ENCODE measurements at places on chromosomes 5 and 9.

GRCh38 chr5:52760695-52761366 lies 26.9 kb upstream of the ITGA1 start:
- DNase-seq: no peak

DNA sequence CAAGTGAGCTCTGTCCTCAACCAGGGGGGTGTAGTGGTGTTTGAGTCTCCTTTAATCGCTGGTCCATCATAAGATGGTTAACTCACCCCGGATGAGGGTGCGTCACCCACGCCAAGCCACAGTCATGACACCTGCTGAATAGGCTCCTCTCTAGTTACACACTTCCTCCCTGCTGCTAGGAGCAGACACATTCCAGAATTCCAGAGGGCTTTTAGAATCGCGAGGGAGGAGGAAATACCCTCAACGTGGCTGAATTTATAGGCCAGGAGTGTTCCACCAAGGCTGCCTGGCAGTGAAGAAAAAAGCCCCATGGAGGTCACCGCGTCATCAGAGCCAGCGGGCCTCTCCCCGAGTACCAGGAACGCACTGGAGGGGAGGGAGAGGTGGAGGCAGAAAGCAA lies 5.1 kb downstream of the GLRX start:
- DNase-seq: peak; percentile 59

- DNase-seq: no peak
Observed at GRCh38 chr5:89869346-89869745, 540.2 kb downstream of the CETN3 start.

- DNase-seq: no peak
Observed at GRCh38 chr9:114856942-114857315, 51.1 kb upstream of the TNFSF15 start.

DNA sequence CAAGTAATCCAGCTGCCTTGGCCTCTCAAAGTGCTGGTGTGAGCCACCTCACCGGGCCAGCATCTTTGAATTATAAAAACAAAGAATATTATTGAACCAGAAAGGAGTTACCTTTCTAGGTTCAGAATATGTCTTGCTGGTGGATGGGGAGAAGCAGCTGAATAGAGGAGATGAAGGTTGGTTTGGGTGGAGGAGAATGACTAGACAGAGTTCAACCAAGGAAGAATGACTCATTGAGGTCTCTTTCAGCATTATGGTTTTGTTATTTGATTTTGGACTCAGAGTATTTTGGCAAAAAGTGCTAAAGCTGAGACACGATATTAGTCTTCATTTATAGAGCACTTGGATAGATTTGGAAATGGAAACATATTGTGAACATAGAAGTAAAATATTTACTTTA lies 75.2 kb upstream of the MPDZ start:
- DNase-seq: peak; percentile 26

DNA sequence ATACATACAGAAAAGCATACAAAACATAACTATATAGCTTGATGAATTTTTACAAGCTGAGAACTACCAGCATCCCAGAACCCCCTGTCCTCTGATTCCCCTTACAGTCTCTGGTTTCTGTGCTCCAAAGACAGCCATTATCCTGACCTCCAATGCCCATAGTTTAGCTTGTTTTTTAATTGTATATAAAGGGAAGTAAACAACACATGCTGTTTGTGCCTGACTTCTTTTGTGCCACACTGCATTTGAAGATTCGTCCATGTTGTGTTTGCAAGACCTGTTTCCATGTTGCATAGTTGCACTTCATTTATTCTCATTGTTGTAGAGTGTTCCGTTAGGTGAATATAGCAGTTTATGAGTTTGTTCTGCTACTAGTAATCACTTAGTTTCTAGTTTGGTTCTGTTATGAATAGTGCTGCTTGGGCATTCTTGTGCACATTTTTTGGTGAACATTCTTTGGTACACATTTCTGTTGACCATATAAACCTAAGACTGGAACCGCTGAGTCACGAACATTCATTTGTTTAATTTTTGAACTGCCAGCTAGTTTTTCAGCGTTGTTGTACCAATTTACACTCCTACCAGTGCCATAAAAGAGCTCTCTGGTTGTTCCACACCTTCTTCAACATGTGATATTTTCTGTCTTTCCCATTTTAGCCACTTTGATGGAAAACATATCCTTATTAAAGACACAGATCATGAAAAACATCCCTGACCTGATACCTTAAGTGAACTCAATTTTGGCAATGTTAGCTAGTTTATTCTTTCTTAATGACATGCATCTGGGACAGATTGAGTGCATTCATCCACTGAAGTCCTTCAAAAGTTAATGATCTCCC lies 78.1 kb upstream of the ANXA1 start:
- peak; percentile 2 for DNase-seq

GRCh38 chr5:116448870-116449427 lies 125.7 kb downstream of the SEMA6A start:
- no peak for DNase-seq

- peak; percentile 13 for DNase-seq
Observed at GRCh38 chr5:151448038-151448985, 909 bp downstream of the SLC36A1 start.

- no peak for DNase-seq
Observed at GRCh38 chr9:27003426-27004077, 1.9 kb downstream of the LRRC19 start.

DNA sequence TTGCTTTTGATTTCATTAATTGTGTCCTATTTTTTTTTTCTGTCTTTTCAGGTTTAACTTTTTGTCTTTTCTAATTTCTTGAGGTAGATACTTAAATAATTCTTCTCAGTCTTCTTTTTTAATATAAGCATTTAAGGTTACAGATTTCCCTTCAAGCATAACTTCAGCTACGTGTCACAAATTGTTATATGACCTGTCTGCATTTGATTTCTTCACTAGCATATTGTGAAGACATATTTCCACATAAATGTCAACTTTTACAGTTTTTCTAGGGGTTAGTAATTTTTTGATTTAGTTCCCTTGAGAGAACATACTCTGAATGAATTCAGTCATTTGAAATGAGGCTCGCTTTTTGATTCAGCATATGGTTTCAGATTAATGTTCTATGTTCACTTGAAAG lies 35.6 kb downstream of the RASA1 start:
- DNase-seq: no peak

DNA sequence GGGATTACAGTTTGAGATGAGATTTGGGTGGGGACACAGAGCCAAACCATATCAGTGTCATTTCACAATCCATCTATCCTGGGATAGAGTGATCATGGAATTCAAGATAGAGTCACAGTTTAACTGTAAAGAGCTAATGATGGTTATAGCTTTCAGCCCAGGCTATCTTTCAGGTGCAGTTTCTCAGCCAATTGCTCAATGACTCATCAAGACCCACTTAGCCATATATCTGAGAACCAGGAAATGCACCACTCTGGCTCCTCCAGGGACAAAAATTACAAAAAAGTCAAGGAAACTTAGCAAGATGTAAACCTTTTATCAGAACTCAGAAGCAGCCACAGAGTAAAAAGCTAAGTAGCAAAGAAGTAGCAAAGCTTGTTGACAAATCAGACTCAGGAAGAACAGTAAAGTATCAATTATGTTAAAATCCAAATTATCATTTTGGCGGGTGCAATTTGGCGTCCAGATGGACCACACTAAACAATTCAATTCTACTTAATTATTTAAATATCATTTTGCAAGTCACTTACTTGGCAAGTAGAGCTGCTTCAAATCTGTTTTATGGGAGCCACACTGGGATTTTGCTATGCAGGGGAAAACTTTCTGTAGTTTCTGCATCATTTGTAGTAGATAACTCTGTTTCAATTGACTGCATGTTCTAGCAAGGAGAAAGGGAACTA lies 169.4 kb downstream of the TLE1 start:
- DNase-seq: no peak

- DNase-seq: no peak
Observed at GRCh38 chr5:113087976-113088514, 111.4 kb downstream of the DCP2 start.

DNA sequence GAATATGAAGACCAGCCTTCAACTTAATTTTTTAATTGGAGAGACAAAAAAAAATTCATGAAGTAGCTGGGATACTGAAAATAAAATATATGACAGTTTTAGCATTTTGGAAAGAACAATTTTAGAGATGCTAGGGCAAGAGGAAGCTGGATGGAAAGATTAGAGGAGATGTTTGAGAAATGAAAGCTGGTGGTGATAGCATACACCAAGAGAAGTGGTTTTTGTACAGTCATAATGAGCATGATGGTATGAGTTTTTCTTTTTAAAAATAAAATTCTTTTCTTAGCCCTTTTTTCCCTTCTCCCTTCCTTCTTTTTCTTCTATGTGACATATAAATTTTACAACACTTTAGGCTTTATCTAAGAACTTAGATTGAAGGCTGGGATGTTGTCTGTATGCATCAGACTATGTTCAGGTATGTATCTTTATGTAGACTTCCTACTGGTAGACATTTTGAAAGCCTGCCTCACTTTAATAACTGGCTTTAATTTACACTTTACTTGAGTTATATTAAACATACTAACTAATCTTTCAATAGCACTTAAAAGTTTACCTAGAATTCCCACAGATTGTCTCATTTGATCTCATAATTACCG lies 522.5 kb downstream of the TLE4 start:
- DNase-seq: no peak

- DNase-seq: peak; percentile 58
Observed at GRCh38 chr5:124061663-124062062, 549.7 kb downstream of the CSNK1G3 start.

DNA sequence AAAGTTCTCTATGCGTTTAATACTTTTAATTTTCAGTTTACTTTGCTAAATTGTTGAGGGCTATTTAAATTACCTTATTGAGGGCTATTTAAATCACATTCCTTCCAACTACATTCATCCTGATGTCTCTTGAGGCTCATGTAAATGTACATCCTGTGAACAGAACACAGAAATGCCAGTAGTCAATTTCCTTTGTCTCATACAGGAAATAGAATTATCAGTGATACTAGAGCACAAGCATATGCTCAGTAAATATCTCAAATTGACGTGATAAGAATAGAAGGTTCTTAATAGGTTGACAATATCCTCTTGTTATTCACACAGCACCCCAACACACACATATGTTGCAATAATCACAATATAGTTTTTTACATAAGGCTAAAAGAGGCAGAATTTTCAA lies 449.0 kb downstream of the CYLC2 start:
- peak; percentile 20 for DNase-seq

All from lung microvascular endothelial cell (primary cell).